ENCODE measurements at places on chromosomes 1 and 21.

GRCh38 chr1:59592924-59593323 is 221.8 kb upstream of the HOOK1 start:
- no peak for DNase-seq

DNA sequence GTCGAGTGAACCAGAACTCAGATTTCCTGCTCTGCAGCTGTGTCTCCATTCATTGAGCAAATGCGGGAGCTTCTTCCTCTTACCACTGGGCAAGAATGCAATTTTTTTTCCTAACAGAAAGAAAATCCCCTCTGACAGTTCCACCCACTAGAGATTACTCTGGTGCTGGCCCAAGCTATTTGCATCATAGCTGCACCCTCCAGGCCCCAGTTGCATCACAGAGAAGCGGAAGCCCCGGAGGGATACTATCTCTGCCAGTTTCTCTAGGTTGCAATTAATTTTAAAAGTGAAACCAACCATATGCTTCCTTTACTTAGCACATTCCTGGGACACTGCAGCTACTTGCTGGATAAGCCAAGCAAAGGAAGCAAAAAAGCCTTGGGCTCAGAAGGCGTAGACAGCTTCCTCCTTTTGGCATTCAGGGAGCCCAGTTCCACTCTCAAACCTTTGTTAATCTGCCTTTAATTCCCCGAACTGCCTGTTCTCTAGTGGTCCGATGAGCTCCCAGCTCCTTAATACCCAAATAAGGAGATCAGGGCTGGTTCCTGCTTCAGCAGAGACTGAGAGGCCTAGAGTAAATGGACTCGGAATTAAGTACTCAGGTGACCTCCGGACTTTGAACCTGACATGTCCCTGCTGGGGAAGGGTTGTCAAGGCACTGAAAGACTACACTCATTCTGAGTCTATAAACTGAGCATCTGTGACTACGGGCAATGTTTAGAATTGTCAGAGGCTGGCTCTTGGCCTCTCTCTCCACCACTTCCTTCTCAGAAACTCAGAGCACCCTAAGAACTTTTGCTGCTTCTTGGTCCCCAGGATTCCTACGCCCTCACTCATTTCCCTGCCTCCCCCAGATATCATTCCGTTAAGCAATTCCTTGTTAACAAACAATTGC is 72.5 kb upstream of the TNFSF18 start:
- DNase-seq, result peak; percentile 75

DNA sequence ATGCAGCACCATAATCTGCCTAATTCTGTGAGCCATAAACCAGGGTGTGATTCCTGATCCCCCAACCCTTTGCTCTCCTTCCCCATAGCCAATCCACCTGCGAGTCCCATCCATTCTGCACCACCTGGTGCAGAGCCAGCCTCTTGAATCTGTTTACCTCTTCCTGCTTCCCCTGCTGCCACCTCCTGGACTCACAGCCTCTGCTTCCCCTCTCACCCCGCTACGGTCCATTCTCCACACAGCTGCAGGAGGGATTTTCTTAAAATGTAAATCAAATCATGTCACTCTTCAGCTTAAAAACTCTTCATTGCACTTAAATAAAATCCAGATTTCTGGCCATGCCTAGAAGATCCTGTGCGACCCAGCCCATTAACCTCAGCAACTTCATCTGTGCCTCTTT is 186.7 kb downstream of the FOXD2 start:
- peak; percentile 37 for DNase-seq

DNA sequence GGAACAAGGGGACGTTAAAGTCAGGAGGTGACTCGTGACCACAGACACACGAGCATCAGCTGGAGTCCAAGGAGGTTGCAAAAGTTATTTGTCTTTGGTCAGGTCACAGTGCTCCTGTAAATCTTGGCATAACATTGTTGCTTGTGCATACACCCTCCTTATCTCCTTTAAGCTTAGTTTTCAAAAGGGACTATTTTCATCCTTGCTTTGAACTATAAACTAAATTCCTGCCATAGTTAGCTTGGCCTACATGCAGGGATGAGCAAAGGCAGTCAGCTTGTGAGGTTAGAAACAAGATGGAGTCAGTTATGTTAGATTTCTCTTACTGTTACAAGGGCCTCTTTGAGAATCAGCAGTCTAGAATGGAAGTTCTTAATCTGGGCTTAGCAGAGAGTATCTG is 28.0 kb upstream of the FASLG start:
- DNase-seq, result no peak

DNA sequence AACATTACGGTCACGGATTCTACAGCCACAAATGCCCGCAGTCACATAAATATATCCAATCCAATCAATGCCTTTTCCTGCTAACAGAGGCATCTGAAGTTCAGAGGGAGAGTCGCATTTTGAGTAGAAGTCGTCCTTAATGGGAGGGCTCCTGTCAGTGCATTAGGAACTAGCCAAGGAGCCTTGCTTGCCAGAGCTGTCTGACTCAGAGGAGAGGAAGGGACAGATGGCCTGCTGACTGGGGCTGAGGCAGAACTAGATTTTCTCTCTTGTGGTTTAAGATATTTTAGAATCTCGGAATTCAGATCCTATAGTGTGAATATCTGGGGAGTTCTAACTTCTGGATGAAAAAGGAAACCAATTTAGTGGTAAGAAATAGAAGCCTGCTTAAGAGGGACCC is 10.6 kb downstream of the XKR8 start:
- DNase-seq, result peak; percentile 27

DNA sequence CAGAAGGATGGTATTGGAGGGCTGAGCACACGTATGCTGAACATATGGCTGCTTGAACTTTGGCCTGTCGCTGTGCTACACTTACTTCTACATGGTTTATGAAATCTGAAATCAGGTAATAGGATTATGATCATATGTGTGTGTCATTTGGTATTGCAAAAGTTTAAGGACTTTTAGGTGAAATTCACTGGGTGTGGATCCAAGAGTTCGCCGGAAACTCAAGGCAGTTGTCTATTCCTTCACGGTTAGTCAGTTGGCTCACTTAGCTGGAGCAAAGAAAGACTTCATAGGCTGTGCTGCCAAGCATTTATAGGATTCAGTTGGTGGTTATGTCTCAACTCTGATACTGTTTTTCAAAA is 927 bp downstream of the UAP1 start:
- DNase-seq, result no peak

DNA sequence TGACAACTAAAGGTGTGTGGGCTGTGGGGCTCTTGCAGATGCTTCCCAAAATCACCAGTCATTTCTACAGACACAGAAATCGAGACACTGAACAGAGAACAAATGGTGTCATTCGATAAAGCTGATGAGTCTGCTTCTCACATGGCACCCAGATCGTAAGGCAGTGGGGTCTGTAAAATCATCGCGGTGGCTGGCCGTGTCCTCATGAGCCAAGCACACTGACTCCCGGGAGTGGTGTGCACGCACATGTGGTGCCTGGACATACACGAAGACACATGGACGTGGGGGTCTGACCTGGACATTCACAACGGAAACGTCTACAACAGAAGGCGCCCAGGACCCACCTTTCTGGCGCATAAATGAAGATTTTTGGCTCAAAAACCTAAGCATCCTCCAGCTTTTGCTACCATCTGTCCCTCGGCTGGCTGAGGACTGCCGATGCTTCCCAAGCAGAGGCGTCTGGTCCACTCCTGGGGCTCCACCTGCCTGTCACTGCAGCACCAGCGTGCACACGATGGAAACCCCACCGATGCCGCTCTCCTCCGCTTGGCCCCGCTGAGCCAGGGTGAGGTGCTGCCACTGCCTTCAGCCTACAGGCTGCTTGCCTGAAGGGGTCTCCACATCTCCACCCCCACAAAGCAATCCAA is 6.8 kb downstream of the SMIM1 start:
- DNase-seq, result no peak

GRCh38 chr1:78102082-78102481 is 56.3 kb downstream of the GIPC2 start:
- DNase-seq, result no peak

GRCh38 chr1:174534789-174535188 is 87.0 kb downstream of the GPR52 start:
- no peak for DNase-seq

DNA sequence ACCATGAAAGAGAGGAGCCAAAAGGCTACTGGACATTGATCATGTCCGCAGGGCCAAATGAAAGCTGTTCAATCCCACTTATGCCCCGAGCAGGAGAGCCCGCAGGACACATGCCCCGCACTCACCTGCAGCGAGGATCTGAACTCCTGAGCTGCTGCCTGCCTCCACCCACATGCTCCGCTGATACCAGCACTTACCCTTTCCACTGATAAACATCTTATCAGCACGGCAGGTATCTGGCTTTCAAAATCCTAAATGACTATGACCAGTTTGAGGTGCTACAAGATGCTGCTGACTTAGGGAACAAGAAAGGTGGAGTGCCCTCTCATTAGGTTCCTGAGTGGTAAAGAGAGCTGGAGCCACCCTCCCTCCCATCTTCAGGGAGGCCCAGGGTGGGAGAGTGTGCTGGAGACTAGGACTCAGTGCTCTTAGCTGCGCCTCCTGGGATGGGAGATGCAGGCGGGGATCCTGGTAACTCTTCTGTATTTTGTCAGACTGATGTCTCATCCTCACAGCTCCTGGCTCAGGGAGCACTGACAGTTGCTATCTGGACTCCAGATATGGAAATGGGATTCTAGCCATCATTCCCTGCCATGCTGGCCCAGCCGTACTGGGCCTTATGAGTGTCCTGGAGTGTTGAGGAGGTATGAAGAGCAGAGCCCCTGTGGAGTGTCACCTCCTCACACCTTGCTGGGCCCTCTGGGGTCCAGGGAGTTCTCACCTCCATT is 86.4 kb upstream of the F3 start:
- no peak for DNase-seq

DNA sequence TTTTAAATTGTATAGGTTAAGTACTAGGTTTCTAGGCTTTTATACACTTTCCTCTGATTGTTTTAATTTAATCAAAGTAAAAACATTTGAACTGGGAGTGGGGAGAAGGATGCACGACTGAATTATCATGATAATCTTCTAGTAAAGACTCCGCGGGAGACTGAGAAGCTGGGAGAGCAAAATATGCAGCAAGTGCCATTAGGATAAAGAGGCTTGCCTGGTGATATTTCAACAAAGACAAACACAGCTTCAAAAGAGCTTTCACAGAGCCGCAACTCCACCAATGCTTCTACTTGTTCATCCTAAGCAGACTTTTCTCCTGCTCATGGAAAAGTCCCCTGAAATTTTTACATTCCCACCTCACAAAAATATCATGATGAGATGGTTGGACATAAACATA is 239.0 kb upstream of the PTBP2 start:
- no peak for DNase-seq

DNA sequence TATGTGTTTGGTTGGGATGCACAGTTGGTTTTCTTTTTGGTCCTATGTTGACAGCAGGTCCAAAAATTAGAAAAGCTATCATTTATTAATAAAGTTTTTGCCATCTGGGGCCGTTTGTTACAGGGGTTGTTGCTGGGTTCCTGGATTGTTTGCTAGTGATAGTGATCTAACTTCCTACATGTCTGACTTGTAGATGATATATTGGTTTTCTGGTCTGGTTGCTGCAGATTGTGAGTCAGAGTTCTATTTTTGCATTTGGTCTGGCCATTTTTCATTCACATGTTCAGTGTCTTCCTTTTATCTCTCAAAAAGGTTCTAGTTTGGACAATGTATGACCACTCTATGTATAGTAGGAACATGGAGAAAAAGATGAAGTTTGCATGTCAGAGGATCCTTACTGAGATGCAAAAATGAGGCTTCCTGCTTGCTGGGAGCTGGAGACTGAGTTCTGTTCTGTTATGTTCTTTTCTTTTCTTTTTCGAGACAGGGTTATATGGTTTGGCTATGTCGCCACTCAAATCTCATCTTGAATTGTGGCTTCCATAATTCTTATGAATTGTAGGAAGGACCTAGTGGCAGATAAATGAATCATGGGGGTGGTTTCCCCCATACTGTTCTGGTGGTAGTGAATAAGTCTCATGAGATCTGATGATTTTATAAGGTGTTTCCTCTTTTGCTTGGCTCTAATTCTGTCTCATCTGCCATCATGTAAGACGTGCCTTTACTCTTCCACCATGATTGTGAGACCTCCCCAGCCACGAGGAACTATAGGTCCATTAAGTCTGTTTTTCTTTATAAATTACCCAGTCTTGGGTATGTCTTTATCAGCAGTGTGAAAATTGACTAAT is 4.2 kb upstream of the NVL start:
- DNase-seq, result no peak

- DNase-seq, result no peak
Observed at GRCh38 chr1:106194206-106194605, 862.3 kb upstream of the PRMT6 start.

GRCh38 chr1:109818988-109819764 is 55.5 kb upstream of the EPS8L3 start:
- no peak for DNase-seq

DNA sequence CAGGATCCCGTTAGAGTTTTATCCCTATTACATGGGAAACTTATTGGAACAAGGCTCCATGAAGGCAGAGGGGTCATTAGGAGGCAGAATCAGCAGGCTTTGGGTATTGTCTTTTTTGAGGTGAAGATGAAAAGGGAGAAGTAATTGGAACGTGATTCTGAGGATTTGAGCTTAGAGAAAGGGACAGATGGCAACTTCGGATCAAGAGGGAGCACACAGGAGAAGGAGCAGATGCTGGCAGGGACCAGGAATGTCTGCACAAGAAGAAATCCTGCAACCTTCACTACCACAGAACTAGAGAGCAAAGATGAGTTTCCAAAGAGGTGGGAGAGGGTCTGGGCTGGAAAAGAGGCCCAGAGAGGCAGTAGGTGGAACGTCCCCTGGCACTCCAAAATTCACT is 202.8 kb downstream of the RRAGC start:
- no peak for DNase-seq

- DNase-seq, result no peak
Observed at GRCh38 chr1:207429963-207430362, 24.2 kb upstream of the CR2 start.

- DNase-seq, result no peak
Observed at GRCh38 chr1:214362188-214362882, 81.4 kb downstream of the SMYD2 start.

- DNase-seq, result no peak
Observed at GRCh38 chr1:178161516-178161915, 67.6 kb downstream of the RASAL2 start.

DNA sequence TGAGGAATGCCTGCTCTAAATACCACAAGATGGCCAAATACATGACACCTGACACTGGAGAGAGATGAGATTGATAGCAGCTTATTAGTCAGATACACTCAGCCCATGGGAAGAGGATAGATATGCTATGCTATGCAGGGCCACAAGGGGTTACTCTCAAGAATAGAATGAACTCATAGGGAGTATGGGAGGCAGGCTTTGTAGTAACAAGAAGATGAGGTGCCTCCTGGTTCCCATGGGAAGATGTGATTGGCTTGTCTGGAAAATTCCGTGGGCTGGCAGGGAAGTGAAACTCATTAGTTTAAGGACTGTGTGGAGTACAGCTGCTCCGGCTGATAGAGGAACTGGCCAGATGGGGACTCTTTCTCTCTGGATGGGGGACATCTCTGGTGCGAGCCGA is 16.5 kb downstream of the CCDC30 start:
- DNase-seq, result no peak

DNA sequence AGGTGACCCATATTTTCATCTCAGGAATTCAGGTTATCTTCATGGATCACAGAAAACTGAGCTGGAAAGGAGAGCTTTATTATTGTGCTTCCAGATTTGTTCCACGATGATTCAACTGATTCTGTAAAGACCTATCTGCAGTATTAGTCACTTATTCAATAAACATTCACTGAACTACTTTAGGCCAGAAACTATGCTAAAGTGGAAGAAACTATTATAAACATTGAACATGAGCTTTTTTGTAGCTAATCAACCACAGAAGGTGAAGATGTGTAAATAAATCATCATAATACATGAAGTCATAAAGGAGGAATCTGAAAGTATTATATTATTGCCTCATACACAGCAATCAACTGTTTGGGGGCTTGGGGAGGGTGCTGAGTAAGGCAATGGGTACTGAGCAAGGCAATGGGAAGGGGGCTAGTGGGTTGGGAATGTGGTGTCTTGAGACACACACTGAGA is 30.6 kb upstream of the EXO1 start:
- no peak for DNase-seq

Measured in right lobe of liver (tissue), 6 donors.